Foreskin keratinocyte (primary cell): ENCODE measurements at places on chromosomes 1 and 21. TPM values are rescaled to one million over a fixed set of nuclear protein-coding genes. Genes with fewer than 3 reads are reported as not detected.

Gene GBP7
- not detected in 2 replicates for polyA plus RNA-seq

Gene NT5C1A
- polyA plus RNA-seq, result not detected in 2 replicates

Gene ID3
- polyA plus RNA-seq, result 10.2 and 17.0 TPM in 2 replicates

Gene GBP3
- polyA plus RNA-seq, result 7.7 and 15.3 TPM in 2 replicates

DNA sequence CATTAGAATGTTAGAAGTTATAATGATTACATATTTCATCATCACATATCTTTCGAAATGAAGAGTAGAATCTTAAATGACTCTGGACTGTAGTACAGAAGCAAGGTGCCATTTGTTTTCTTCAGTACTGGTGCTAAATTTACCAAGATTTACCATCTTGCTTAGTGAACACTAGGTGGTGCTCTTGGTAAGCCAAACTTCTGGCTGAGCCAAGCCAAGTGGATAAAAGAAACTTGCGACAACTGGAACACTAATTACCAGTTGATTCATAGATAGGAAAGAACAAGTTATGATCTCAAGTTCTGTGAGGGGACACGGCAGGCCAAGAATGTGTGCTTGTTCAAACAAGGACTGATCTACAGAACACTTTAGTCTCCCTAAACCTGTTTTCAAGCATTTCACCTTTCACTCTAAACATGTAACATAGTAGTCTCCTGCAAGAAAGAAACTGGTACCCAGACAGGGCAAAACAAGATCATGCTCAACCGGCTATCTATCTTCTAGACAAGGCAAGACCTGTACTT lies 19.8 kb downstream of the SPRTN start:
- peak; percentile 76 for DNase-seq

DNA sequence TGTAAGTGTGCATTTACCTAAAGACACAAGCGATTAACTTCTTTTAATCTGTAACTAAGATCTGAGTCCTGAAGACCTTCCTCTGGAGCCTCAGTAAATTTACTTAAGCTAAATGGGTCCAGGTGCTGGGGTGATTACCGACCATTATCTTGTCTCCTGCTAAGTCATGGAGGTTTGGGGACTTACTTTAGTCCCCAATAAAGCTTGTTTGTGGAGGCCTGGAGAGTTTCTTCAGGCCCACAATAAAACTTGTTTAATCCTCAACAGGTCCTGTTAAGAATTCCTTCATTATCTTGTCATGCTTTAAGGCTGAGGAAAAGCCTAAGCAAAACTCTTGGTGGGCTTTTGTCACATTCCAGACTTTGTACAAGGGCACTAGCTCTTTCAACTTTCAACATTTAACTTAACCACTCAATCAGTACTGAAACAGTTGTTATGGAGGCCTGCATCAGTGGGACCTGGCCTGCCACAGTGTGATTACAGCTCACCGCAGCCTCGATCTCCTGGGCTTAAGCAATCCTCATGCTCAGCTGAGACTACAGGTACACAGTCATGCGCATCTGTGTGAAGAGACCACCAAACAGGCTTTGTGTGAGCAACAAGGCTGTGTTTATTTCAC lies 84.0 kb downstream of the FMO4 start:
- DNase-seq, result no peak

Gene CELA3B
- polyA plus RNA-seq, result not detected in 2 replicates

Gene GUCA2B
- not detected in 2 replicates for polyA plus RNA-seq
